ENCODE measurements at places on chromosomes 16 and 17.
A peak's percentile ranks its signal among the peaks of the same experiment; 100 is the strongest.

GRCh38 chr17:77229786-77230435, 89.1 kb downstream of the SEC14L1 start:
- no peak for DNase-seq

GRCh38 chr17:1951920-1952319, 73.2 kb downstream of the RTN4RL1 start:
- DNase-seq = no peak

GRCh38 chr16:65624666-65625065, 502.8 kb upstream of the CDH11 start:
- DNase-seq = peak; percentile 37

DNA sequence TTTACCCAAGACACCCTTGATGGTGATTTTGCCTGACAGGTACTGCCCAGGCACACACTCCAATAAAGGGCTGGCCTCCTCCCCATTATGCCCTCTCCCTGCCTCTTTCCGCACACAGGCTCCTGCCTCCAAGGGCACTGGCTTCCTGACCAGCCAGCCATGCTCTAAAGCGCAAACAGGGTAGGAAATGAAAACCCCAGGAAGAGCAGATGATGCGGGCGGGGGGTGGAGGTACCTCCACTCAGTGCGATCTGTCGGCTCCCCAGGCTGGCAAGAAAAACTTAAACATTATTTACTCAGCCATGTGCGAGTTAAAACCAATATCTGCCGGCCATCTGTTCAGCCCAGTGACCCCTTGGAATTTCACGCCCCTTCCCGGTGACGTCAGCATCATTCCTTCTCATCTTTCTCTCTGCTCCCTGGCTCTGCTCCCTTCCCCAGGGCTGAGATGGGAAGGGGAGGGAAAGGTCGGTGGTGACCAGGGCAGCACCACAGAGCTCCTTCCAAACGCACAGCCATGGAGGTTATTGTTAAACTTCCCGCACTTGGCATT, 262.5 kb downstream of the CBLN1 start:
- DNase-seq = peak; percentile 94

GRCh38 chr17:17694169-17695081, 13.2 kb downstream of the RAI1 start:
- peak; percentile 89 for DNase-seq

- DNase-seq = no peak
These were observed 3.8 kb upstream of the NAT9 start for GRCh38 chr17:74779948-74780400.

GRCh38 chr17:74603037-74603635, 11.1 kb upstream of the CD300LD start:
- no peak for DNase-seq

- no peak for DNase-seq
These were observed 11.3 kb upstream of the CETP start for GRCh38 chr16:56950455-56950854.

DNA sequence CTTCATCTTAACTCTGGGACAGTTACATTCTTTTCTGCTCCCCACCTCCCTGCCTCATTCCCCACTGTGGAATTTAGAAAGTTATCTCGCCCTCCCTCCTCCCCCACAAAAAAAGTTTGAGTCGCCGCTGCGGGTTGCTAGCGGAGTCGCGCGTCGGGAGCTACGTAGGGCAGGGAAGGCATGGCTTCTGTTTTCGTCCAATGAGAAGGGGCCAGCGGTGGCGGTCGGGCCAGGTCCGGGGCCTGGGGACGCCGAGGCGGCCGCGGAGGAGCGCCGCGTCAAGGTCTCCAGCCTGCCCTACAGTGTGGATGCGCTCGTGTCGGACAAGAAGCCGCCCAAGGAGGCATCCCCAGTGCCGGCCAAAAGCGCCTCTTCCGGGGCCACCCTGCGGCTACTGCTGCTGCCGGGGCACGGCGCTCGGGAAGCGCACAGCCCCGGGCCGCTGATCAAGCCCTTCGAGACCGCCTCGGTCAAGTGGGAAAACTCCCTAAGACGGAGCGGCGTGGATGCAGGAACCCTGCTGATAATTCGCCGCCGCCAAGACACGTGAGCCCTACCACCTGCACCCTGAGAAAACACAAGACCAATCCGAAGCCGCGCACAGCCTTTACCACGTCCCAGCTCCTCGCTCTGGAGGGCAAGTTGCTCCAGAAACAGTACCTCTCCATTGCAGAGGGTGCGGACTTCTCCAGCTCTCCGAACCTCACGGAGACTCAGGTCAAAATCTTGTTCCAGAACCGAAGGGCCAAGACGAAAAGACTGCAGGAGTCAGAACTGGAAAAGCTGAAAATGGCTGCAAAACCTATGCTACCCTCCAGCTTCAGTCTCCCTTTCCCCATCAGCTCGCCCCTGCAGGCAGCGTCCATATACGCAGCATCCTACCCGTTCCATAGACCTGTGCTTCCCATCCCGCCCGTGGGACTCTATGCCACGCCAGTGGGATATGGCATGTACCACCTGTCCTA, 8.9 kb downstream of the OR4D1 start:
- DNase-seq = peak; percentile 67

DNA sequence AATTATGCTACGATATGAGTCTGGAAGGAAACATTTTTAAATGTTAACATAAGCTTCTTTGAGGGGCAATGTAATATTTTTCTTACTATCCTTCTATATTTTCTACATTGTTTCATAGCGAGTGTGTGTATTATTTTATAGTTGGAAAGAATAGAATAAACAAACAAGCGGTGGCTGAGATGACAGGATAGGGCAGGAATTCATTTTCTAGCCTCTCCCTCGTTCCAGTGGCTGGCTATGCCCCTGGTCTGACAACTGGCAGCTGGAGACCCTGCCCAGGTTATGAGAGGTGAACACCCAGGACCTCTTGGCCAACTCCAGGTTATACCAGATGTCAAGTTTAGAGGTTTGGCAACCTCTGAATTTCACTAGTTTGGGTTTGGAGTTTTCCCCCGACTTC, 14.5 kb upstream of the TNRC6C start:
- no peak for DNase-seq

- peak; percentile 73 for DNase-seq
These were observed 1.2 kb downstream of the TRIM47 start for GRCh38 chr17:75876938-75877751.

GRCh38 chr16:87764600-87765472, 950 bp downstream of the KLHDC4 start:
- DNase-seq = no peak

DNA sequence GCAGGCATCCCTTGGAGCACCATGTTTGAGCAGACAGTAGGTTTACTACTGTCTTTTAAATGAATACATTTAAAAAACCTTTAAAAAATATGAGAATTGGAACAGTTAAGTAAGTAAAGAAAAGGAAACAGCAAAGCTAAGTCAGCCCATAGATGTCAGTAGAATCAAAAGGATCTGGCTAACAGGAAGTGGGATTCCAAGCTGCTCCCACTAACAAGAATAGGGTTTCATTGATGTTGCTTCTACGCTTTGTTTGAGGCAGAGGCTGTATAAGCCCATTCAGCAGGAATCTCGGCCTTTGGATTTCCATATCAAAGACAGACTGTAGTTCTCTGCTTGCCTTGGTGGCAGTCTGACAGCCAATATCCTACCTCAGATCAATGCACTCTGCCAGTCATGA, 122.9 kb upstream of the ELAC2 start:
- no peak for DNase-seq

- DNase-seq = no peak
These were observed 34.4 kb downstream of the DNAH3 start for GRCh38 chr16:21116148-21116693.

GRCh38 chr17:31595076-31595475, 203.6 kb downstream of the RAB11FIP4 start:
- DNase-seq = no peak

DNA sequence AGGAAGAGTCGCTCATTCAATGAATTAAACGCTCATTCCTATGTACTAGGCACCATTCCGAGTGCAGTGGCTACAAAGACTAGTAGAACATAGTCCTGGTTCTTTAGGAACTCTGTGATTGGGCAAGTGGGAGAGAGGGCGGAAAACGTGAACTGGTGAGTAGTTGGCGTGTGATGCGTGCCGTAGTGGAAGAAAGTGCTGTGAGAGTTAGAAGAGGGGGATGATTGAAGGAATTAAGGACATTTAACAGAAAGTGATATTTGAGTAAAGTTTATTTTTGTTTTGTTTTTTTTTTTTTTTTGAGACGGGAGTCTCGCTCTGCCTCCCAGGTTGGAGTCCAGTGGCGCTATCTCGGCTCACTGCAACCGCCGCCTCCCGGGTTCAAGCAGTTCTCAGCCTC, 7.9 kb upstream of the SLFN14 start:
- DNase-seq = no peak

GRCh38 chr16:2991566-2992261, 11.5 kb upstream of the PKMYT1 start:
- DNase-seq = no peak

DNA sequence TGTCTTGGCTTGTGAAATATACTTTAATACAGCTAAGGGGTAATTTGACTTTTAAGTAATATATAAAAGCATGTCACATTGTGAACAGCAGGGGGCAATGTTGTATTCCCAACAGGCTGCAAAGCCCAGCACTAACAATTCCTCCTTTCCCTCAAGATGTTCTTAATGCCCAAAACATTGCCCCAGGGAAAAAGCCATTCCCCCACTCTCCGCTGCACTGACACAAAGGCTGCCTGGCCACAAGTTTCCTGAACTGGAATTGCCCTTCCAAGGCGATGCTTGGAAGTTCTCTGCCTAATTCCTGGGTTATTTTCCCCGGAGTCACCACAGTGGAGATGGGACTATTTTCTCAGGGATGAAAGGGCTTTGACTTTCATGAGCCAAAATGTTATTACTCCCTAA, 27.2 kb downstream of the CLEC16A start:
- DNase-seq = peak; percentile 89

DNA sequence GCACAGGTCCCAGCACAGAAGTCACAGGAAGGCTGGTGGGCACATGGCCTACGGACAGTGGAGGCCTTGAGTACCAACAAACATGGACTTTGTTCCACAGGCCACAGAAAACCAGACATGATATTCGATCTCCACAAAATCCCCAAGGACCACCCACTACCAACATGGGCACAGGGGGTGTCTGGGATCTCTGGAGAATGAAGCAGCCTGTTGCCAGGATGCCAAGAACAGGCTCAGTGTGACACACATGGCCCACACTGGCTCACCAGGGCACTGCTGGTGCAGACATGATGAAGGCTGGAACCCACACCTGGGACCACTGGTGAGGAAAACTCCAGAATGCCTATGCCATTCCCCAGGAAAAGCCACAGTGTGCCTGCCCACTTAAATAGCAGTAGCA, 120.2 kb downstream of the C16orf78 start:
- DNase-seq = no peak

- no peak for DNase-seq
These were observed 10.0 kb upstream of the VPS4A start for GRCh38 chr16:69301187-69301586.

DNA sequence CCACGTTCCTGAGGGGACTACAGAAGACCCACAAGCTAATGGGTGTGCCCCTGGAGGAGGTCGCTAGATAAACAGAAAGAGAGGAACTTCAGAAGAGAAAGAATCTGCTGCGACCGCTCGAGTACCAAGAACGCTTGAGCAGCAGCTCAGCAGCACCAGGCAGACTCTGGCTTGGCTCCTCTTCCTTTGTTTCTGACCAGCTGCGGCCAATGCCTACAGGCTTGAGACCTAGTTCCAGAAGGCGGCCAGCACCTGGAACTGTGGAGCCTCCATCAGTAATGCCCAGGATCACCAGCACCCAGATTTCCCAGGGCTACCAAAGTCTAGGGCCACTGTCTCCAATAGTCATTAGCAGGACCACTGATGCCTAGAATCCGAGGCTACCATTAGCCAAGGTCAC, 26.0 kb upstream of the GOSR2 start:
- no peak for DNase-seq

All from eye (tissue), 1 donor.